ENCODE measurements at places on chromosomes 7 and 10. TPM values are rescaled to one million over a fixed set of nuclear protein-coding genes. Genes with fewer than 3 reads are reported as not detected.

GRCh38 chr10:110979611-110980010 is 60.2 kb downstream of the SHOC2 start:
- peak overlapping the region; percentile 17 for H3K27ac ChIP-seq
- no peak overlapping the region for H3K4me3 ChIP-seq
- DNase-seq = no peak

GRCh38 chr10:130244928-130245495 is 108.8 kb downstream of the GLRX3 start:
- no peak for DNase-seq
- H3K27me3 ChIP-seq = peaks cover 42% of the 10 kb centered on the region
- H3K27ac ChIP-seq = no peak overlapping the region
- H3K4me1 ChIP-seq = peaks cover 13% of the 10 kb centered on the region
- no peak overlapping the region for H3K4me3 ChIP-seq
- peaks cover 6% of the 10 kb centered on the region for H3K36me3 ChIP-seq

Gene MCM10
- total RNA-seq = 89.3 TPM

Gene CUEDC2
- total RNA-seq = 73.8 TPM

- peaks cover 62% of the 10 kb centered on the region for H3K27me3 ChIP-seq
- peaks cover 10% of the 10 kb centered on the region for H3K4me1 ChIP-seq
- no peak overlapping the region for H3K27ac ChIP-seq
- peaks cover 2% of the 10 kb centered on the region for H3K36me3 ChIP-seq
Observed at GRCh38 chr7:134618756-134619530, 27.7 kb upstream of the BPGM start.

GRCh38 chr10:61993711-61994401 is 92.4 kb downstream of the ARID5B start:
- peak overlapping the region; percentile 8 for H3K4me3 ChIP-seq
- H3K27me3 ChIP-seq = no peaks in the 10 kb centered on the region
- H3K36me3 ChIP-seq = peaks cover 75% of the 10 kb centered on the region
- H3K4me1 ChIP-seq = peaks cover 68% of the 10 kb centered on the region
- DNase-seq = no peak

Gene NPSR1
- not detected for total RNA-seq

Gene PLPP4
- total RNA-seq = not detected

Gene KAZALD1
- 0.28 TPM for total RNA-seq

GRCh38 chr10:19658622-19659233 is 157.5 kb upstream of the PLXDC2 start:
- H3K27ac ChIP-seq = no peak overlapping the region
- no peaks in the 10 kb centered on the region for H3K36me3 ChIP-seq
- no peaks in the 10 kb centered on the region for H3K4me1 ChIP-seq

GRCh38 chr7:123823898-123824753 is 20.8 kb upstream of the HYAL4 start:
- peak; percentile 61 for DNase-seq
- peaks cover 25% of the 10 kb centered on the region for H3K4me1 ChIP-seq
- peak overlapping the region; percentile 49 for H3K4me3 ChIP-seq
- peaks cover 20% of the 10 kb centered on the region for H3K27me3 ChIP-seq

- DNase-seq = no peak
- no peak overlapping the region for H3K4me3 ChIP-seq
- H3K27ac ChIP-seq = no peak overlapping the region
Observed at GRCh38 chr7:29147821-29148220, 1.5 kb upstream of the CPVL start.

GRCh38 chr10:119713744-119714483 is 11.9 kb upstream of the INPP5F start:
- H3K27ac ChIP-seq = no peak overlapping the region
- H3K27me3 ChIP-seq = no peaks in the 10 kb centered on the region
- H3K4me1 ChIP-seq = peaks cover 13% of the 10 kb centered on the region
- DNase-seq = no peak
- H3K36me3 ChIP-seq = peaks cover 16% of the 10 kb centered on the region
- no peak overlapping the region for H3K4me3 ChIP-seq

DNA sequence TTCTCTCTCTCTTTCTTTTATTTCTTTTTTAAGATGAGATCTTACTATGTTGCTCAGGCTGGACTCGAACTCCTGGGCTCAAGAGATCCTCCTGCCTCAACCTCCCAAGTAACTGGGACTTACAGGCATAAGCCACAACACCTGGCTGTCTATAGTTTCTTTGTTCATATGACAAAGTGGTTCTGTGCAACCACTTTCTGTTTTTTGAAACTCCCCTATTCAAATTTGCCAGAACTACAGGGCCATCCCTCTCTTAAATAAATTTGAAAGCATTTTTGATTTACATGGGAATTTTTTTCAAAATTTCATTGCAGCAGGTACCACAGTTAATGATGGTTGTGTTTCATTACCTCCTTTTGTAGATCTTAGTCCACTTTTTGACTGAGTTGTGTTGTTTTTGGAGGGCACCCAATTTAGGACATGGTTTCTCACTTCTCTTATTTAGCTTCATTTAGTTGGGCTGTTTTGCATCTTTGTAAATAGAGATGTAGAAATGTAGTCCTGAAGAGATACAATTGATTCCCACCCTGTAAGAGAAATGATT is 119.2 kb downstream of the LRRC4 start:
- H3K27me3 ChIP-seq = no peaks in the 10 kb centered on the region
- no peak for DNase-seq
- no peak overlapping the region for H3K4me3 ChIP-seq
- H3K27ac ChIP-seq = no peak overlapping the region

DNA sequence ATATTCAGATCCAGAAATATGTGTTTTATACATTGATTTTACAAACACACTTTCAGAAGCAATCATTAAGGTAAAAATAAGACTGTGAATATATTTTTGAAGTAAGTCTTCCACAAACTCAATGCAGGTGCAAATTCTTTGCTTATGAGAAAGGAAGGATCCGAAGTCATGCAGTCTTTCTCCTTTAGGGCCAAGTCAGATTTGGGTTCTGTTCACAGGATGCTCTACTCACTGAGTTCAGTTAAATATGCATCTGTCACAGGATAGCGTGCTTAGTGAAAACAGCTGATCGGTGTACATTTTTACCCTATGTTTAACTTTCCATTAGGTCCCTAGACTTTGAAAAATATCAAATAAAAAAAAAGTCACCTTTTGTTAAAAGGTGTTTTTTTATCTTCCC is 608.5 kb downstream of the PHTF2 start:
- no peak overlapping the region for H3K27ac ChIP-seq
- no peaks in the 10 kb centered on the region for H3K4me1 ChIP-seq
- no peak for DNase-seq
- H3K36me3 ChIP-seq = no peaks in the 10 kb centered on the region
- H3K4me3 ChIP-seq = no peak overlapping the region
- H3K27me3 ChIP-seq = no peaks in the 10 kb centered on the region

DNA sequence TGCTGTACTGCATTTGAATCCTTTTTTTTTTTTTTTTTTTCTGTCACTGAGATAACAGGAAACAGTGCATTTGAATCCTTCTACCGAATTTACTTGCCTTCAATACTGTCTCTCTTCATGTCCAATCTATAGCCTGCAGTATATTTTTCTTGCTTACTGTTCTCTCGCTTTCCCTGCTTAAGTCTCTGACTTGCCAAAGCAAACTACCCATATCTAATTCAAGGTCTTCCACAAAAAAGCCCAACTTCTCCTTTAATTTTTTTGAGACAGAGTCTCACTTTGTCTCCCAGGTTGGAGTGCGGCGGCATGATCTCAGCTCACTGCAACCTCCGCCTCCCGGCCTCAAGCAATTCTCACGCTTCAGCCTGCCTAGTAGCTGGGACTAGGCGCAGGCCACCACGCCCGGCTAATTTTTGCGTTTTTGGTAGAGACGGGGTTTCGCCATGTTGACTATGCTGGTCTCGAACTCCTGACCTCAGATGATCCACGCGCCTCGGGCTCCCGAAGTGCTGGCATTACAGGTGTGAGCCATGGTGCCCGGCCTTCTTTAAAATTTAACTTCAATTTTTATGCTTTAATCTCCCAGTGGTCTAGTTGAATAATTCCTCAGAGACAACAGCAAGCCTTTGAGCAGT is 882 bp downstream of the PDCD11 start:
- DNase-seq = no peak
- H3K36me3 ChIP-seq = peaks cover 59% of the 10 kb centered on the region
- H3K27me3 ChIP-seq = no peaks in the 10 kb centered on the region
- H3K4me1 ChIP-seq = peaks cover 42% of the 10 kb centered on the region

Gene ST8SIA6
- total RNA-seq = not detected

Gene MEPCE
- total RNA-seq = 60.1 TPM

GRCh38 chr7:41170466-41170865 is 532.4 kb downstream of the INHBA start:
- H3K27ac ChIP-seq = no peak overlapping the region
- no peaks in the 10 kb centered on the region for H3K4me1 ChIP-seq
- no peak for DNase-seq
- H3K4me3 ChIP-seq = no peak overlapping the region
- no peaks in the 10 kb centered on the region for H3K36me3 ChIP-seq

Gene NANOS1
- total RNA-seq = not detected

DNA sequence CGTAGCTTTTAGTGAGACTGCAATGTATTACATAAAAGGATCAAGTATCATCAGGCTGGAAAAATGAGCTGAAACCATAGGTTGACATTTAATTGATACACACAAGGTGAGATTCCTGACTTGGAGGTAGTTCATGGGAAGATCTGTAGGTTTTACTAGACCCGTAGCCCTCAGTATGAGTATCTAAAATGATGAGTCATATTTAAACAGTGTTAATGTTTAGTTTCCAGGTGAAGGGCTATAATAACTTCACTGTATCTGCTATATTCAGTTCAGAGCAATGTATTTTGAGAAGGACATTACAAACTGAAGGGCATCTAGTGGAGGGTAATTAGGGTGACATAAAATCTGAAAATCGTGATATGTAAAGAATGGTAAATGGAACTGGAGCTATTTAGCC is 35.0 kb downstream of the ENTPD1 start:
- H3K27me3 ChIP-seq = peaks cover 19% of the 10 kb centered on the region
- H3K27ac ChIP-seq = no peak overlapping the region
- no peak overlapping the region for H3K4me3 ChIP-seq
- peaks cover 12% of the 10 kb centered on the region for H3K4me1 ChIP-seq

- H3K27ac ChIP-seq = no peak overlapping the region
- H3K4me1 ChIP-seq = no peaks in the 10 kb centered on the region
- no peaks in the 10 kb centered on the region for H3K27me3 ChIP-seq
- no peak for DNase-seq
Observed at GRCh38 chr7:68684246-68684839, 913.9 kb upstream of the AUTS2 start.

GRCh38 chr10:3783682-3784432 is 1.2 kb downstream of the KLF6 start:
- H3K4me1 ChIP-seq = peaks cover 53% of the 10 kb centered on the region
- H3K27ac ChIP-seq = peak overlapping the region; percentile 99
- peaks cover 56% of the 10 kb centered on the region for H3K36me3 ChIP-seq
- no peak for DNase-seq

Gene TMEM176B
- not detected for total RNA-seq

GRCh38 chr10:96708996-96709395 is 11.3 kb downstream of the PIK3AP1 start:
- no peak overlapping the region for H3K27ac ChIP-seq
- no peak for DNase-seq
- no peaks in the 10 kb centered on the region for H3K27me3 ChIP-seq
- no peak overlapping the region for H3K4me3 ChIP-seq
- no peaks in the 10 kb centered on the region for H3K36me3 ChIP-seq

Measured in activated naive CD8-positive, alpha-beta T cell treated with anti-CD3 and anti-CD28 coated beads for 36 hours (primary cell).